ENCODE measurements at places on chromosomes 16 and 17.

DNA sequence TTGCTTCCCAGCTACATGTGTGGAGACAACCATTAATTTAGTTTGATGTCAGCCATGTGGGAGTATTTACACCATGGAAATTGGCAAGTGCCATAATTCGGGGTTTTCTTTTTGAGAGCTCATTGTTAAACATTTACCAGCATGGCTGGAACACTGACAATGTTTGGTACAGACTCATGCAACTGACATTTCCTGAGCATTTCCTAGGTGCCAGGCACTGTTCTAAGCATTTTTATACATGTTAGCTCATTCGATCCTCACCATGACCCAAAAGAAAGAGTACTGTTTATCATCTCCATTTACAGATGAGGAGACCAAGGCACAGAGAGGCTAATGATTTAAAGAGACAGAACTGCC is 86.9 kb downstream of the FOXL1 start:
- no peak for DNase-seq

DNA sequence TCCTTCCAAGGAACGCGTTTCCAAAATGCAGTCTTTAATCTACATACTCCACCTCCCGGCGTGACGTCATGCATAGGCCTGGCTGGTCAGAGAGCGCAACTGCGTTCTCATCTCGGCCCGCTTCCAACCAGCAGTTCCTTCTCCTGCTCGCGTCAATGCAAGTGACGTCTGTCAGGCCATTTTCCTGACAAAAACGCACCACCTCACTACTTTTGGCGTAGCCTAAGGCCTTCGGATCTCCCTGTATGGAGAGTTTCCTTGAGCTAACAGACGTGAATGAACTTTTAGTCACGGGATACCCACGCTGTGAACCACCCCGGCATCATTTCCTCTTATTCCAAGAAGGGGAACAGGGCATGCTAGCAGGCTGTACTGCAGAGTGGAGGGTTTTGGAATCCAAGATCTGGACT is 25.0 kb downstream of the TEX14 start:
- peak; percentile 66 for DNase-seq

DNA sequence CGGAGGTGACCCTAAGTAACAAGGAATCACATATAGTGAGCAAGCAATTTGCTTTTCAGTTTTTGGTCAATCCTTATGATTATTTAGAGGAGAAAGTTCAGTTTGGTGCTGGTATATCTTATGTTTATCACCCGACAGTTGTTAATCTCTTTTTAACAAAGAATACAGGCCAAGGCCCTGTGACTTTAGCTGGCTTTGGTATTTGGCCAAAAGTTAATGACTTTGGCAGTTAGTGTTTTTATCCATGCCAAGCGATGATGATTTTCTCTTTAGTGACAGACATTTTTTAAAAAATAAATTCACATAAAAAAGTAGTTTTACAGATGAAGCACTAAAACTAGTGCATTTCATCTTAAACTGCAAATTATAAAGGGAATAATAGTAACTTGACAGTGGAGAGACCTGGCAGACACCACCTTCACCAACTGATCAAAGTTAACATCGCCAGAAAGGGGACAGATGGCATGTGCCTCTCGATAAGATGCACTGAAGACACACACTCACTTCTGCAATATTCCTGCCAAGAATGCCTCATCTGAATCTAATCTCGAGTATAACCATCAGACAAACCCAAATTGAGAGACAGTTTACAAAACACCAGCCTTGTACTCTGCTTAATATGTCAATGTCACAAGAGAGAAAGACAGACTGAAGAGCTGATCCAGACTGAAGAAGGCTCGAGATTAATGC is 6.9 kb downstream of the DEXI start:
- DNase-seq, result no peak

DNA sequence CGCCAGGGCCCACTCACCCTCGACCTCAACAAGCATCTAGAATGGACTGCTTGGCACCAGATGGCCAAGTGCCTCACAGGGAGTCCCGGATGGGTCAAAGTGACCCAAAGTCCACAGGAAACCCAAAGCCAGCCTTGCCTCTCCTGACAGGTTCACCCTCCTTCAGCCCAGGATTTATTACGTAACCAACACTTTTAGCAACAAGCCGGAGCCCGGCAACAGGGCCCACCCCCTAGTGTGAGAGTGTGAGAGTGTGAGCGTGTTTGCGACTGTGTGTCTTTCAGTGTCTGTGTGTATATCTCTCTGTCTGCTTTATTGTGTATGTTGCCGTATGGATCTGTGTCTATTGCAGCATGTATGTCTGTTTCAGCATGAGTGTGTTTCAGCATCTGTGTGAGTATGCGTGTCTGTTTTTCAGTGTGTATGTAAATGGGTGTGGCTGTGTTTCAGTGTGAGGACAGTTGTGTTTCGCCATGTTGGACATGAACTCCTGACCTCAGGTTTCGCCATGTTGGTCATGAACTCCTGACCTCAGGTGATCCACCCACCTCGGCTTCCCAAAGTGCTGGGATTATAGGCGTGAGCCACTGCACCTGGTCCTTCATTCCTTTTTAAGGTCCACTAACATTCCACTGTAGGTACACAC is 13.7 kb upstream of the PEMT start:
- DNase-seq, result peak; percentile 51

GRCh38 chr17:40463122-40463550 is 19.9 kb downstream of the IGFBP4 start:
- DNase-seq, result peak; percentile 69

DNA sequence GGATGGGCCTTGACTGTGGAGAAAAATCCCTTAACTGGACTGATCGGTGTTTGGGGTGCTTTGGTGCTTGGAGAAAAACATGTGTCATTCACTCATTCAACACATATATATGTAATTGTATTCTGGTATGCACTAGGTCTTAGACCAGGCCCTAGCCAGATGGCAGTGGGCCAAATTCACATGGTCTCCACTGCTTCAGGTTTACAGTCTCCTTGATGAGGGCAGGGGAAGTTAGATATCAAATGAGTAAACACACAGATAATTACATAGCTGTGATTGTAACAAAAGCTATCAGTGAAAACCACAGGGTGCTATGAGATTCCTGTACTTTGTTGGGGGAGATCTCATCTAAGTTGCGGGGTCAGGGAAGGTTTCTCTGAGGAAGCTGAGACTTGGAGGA is 78.8 kb downstream of the WWP2 start:
- DNase-seq, result no peak
